Dermis blood vessel endothelial cell (primary cell): ENCODE measurements at places on chromosomes 3 and 15. TPM values are rescaled to one million over a fixed set of nuclear protein-coding genes. Genes with fewer than 3 reads are reported as not detected.

DNA sequence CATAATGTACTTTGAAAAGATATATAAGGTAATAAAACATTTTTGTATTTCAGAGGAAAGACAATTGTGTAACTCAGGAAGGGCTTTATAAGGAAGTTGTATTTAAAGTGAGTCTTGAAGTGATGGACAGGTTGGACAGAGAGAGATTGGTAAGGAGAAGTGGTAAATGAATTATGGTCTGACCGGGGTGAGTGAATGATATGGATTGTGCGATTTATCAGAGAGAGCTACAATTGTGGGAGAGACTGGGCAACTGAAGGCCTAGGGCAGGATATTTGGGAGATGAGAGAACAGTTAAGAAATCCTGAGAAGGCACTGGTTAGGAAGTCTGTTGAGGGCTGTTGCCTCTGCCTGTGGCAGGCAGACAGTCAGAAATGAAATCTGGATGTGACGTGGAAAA is 14.8 kb downstream of the IL1RAP start:
- DNase-seq: no peak

DNA sequence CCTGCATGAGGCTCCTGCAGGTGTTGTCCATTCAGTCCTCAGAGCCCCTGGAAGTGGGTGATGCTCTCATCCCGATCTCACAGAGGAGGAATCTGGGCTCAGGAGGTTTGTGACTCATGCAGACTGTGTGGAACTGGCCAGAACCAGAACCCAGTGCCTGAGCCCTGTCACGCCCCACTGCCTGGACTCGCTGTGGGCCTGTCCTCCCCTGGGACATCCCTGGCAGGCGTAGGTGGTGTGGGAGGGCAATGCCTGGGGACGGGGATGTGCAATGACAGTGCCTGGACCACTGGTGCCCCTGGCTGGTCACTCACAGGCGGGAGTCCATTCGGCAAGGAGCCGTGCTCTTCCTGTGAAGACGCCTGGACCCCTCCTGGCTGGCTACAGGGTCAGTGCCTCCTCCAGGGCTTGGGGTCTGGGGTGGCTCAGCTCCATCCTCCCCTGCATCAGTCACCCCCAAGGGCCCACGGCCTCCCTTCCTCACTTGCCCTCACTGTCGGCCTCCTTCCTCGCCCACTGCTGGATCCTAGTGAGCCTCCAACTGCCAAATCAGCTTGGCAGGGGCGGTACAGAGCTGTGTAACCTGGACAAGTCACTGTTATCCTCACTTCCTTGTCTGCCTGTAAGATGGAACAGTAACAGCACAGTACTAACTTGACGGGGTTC is 14.9 kb downstream of the PSTPIP1 start:
- DNase-seq: no peak

CLEC3B gene
- total RNA-seq: 0.88 and 6.3 TPM in 2 replicates

MAP6D1 gene
- total RNA-seq: 2.6 and 3.0 TPM in 2 replicates

KNG1 gene
- total RNA-seq: not detected in 2 replicates

LRRC2 gene
- total RNA-seq: under 0.01 and 0.09 TPM in 2 replicates
